ENCODE measurements at places on chromosomes 5 and 9. TPM values are rescaled to one million over a fixed set of nuclear protein-coding genes. Genes with fewer than 3 reads are reported as not detected.
A peak's percentile ranks its signal among the peaks of the same experiment; 100 is the strongest.

The BTNL9 gene
- total RNA-seq = not detected

The CD14 gene
- 1.4 TPM for total RNA-seq

The CBY3 gene
- total RNA-seq = 0.18 TPM

The EIF4E1B gene
- total RNA-seq = not detected

DNA sequence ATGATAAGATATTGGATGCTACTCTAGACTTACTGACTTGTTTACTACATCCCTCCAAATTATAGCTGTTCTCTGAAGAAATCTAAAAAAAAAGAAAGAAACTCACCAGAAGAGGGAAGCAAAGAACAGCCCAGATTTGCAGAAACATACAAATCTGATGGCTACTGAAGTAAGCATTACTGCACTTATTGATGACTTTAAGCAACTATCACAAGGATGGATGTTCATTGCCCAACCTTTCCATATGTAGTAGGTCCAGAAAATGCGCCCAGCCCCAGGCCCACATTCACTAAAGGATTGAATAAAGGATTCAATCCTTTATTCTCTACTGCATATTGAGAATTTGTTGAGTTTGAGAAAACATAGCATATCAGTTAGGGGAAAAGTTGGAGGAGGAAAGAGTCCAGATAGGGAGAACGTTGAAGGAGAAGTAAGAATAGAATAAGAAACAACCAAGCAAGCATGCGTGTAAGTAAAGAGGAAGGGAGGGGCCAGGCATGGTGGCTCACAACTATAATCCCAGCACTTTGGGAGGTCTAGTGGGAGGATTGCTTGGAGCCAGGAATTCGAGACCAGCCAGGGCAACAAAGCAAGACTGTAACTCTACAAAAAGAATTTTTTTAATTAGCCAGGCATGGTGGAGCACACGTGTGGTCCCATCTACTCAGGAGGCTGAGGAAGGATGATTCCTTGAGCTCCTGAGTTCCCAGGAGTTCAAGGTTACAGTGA is 33.8 kb upstream of the DTWD2 start:
- DNase-seq = peak; percentile 63

GRCh38 chr9:127780126-127780885 is 1.8 kb upstream of the SH2D3C start:
- no peak for DNase-seq

DNA sequence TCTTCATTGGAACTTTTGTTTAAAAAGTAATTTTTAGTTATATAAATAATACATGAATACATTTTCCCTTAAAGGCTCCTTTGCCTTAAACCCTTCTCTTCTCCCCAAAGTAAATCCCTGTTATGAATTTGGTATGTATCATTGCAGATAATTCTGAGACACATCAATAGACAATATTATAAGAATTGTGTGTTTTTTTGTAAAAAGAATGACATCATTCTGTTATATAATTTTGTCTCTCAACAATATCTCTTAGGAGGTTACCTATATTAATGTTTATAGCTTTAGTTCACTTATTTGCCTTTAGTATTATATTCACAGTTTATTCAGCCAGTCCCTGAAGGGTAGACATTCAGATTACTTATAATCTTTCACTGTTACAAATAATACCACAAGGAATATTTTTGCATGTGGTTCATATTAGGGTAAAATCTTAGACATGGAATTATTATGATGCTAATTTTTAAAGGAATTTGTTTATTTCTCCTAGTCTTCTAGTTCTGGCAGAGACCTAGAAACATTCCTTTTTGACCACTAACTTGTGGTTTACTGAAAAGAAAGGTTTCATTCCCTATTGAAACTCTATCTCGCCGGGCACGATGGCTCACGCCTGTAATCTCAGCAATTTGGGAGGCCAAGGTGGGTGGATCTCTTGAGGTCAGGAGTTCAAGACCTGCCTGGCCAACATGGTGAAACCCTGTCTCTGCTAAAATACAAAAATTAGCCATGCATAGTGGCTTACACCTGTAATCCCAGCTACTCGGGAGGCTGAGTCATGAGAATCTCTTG is 105.6 kb downstream of the KCTD16 start:
- DNase-seq = no peak

DNA sequence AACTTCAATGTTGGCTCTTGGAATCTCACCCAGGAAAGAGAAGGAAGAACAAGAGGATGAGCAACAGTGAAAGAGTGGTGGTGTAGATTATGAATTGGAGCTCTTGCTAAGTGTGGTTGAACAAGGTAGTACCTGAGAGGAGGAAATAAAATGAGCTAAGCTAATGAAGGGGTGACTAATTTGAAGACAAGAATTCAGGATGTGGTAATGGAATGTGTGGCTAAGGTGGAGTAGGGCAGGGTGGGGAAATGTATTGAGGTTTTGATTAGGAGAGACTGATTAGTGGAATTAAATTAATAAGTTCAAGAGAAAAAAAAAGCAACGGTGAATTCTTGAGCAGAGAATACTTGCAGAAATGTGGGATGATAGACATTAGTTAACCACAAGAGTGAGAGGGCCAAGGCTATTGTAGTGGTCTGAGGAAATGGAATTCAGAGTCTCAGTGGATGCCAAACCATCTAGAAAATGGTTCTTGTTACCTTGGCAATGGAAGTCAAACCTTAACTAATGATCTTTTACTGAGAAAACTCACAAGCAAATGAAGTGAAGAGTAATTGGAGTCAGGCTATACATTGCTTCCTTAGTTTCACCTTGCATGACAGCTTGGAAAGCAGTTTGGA is 648.3 kb upstream of the ZNF608 start:
- DNase-seq = no peak

- DNase-seq = no peak
Measured at GRCh38 chr5:173645890-173646574, 29.6 kb upstream of the BOD1 start.

GRCh38 chr9:36128349-36128748 is 8.2 kb upstream of the GLIPR2 start:
- DNase-seq = no peak

DNA sequence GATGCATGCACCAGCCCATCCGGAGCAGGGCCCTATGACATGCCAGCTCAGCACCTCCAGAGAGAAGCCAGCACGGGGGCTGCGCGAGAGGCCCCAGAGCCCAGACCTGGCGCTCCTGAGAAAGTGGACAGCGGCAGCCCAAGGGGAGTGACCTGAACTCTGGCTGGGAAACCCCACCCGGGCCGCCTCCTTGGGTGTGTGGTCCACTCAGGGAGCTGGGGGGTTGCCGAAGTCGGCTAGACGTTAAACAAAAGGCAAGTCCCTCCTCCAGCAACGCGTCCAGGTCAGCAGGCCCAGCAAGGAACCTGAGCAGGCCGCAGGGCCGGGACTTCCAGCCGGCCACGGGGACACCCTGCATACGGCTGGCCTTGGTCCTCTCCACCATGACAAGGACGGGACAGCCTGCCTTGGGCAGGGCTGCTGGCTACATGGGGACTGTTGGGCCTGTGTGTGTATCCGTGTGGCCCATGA is 35.7 kb downstream of the NACC2 start:
- no peak for DNase-seq

DNA sequence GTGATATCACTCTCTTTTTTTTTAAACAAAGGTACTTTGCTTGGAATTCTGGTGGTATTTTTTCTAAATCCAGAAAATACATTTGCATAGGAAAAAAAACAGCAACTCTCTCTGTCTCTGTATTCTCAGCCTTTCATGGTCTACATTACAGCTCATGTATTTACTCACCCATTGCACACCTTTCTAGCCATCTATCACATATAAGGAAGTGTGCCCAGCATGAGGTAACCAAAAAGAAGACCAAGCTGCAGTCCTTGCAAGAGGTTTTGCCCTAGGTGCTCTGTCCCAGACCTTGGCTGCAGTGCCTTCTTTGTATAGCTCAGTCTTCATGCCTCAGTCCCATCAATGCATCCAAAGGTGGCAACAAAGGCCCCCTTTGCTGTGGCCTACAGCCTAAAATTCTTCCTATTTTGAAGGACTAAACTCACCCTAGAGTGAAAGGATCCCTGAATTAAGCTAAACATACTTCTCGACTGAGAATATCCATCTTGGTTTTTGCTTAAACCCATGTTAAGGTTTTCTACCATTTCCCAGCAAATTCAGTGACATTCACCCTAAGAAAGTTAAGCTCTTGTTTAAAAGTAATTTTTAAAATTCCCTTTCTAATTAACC is 446.4 kb downstream of the KIF4B start:
- no peak for DNase-seq

- no peak for DNase-seq
Measured at GRCh38 chr5:33275391-33275790, 165.4 kb upstream of the TARS1 start.

GRCh38 chr5:160956051-160956450 is 104.0 kb upstream of the ATP10B start:
- DNase-seq = no peak

DNA sequence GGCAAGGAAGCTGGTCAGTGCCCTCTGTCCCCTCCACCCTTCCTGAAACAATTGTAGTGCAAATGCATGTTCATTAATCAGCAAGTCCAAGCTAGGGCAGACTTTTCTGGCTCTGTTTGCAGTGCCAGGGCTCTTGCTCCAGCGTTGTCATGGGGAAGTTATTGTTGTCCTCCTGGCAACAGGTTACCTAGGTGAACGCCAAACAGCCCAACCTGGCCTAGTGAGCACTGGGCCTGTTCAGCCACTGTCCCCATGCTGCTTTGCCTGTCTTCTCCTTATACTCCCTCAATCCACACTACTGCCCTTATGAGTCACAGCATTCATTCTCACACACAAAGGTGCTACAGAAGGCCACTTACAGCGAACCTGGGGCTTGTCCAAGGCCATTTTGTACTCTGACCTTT is 34.5 kb upstream of the GLIS3 start:
- peak; percentile 19 for DNase-seq

GRCh38 chr5:145227881-145228280 is 607.3 kb downstream of the PRELID2 start:
- no peak for DNase-seq

- DNase-seq = no peak
Measured at GRCh38 chr5:132750471-132751230, 3.4 kb downstream of the CCNI2 start.

DNA sequence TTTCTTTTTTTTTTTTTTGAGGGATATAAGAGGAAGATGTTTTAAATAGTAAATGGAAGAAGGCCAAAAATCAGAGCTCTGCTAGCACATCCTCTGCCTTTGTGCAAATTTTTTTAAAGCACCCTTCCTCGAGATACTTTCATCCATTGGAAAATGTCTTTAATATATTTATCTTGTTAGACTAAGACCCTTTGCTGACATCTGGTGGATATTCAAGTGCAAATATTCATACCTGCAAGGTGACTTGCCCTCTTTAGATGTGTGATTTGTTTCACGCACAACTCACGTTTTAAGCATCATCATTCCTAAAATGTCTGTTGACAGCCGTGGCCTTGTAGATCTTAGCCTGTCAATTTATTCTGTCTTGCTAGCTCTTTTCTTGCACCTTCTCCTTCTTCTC is 258.5 kb downstream of the AGTPBP1 start:
- no peak for DNase-seq

- peak; percentile 30 for DNase-seq
Measured at GRCh38 chr9:70601000-70601951, 186.8 kb upstream of the KLF9 start.
